ENCODE measurements at places on chromosomes 11 and 22. TPM values are rescaled to one million over a fixed set of nuclear protein-coding genes. Genes with fewer than 3 reads are reported as not detected.
A peak's percentile ranks its signal among the peaks of the same experiment; 100 is the strongest.

- H3K4me3 ChIP-seq: no peak overlapping the region
- H3K27ac ChIP-seq: no peak overlapping the region
- H3K27me3 ChIP-seq: peaks cover 5% of the 10 kb centered on the region
- DNase-seq: no peak
Observed at GRCh38 chr22:44458044-44459020, 39.7 kb downstream of the RTL6 start.

DNA sequence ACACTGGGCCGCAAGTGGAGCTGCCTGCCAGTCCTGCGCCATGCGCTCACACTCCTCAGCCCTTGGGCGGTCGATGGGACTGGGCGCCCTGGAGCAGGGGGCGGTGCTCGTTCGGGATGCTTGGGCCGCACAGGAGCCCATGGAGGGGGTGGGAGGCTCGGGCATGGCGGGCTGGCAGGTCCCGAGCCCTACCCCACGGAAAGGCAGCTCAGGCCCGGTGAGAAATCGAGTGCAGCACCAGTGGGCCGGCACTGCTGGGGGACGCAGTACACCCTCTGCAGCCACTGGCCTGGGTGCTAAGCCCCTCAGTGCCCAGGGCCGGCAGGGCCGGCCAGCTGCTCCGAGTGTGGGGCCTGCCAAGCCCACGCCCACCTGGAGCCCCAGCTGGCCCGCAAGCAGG lies 328.7 kb upstream of the LRRC4C start:
- H3K36me3 ChIP-seq: peaks cover 4% of the 10 kb centered on the region
- no peaks in the 10 kb centered on the region for H3K4me1 ChIP-seq
- H3K27me3 ChIP-seq: peaks cover 2% of the 10 kb centered on the region
- no peak overlapping the region for H3K27ac ChIP-seq
- H3K4me3 ChIP-seq: no peak overlapping the region

The FOLR2 gene
- total RNA-seq: not detected

GRCh38 chr11:69978841-69979614 lies 99.1 kb upstream of the ANO1 start:
- H3K4me3 ChIP-seq: no peak overlapping the region
- no peak for DNase-seq
- H3K27ac ChIP-seq: no peak overlapping the region
- peaks cover 9% of the 10 kb centered on the region for H3K27me3 ChIP-seq

- no peak for DNase-seq
- no peak overlapping the region for H3K27ac ChIP-seq
- H3K4me1 ChIP-seq: peaks cover 4% of the 10 kb centered on the region
- no peaks in the 10 kb centered on the region for H3K36me3 ChIP-seq
Observed at GRCh38 chr22:38298312-38299005, 18.8 kb downstream of the CSNK1E start.

DNA sequence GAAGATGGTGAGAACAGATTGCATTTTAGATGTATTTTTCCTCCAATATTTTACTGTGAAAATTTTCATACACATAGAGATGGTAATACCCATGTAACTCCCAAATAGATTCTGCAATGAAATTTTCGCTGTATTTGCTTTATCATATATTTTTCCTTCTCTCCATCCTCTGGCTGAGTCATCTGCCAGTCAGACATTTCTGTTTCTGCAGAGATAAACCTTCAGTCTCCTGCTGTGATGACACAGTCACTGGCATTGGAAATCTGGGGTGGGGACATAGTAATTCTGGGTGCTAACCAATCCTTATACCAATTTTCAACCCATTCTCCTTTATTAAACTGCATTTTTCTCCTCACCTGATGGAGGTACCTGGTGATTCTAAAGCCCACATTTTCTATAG lies 33.7 kb downstream of the SVIP start:
- H3K36me3 ChIP-seq: no peaks in the 10 kb centered on the region
- peaks cover 15% of the 10 kb centered on the region for H3K27me3 ChIP-seq
- H3K4me3 ChIP-seq: peak overlapping the region; percentile 48
- peaks cover 82% of the 10 kb centered on the region for H3K4me1 ChIP-seq

The ARHGEF17 gene
- total RNA-seq: 43.3 TPM

- H3K27me3 ChIP-seq: peaks cover 2% of the 10 kb centered on the region
- H3K27ac ChIP-seq: no peak overlapping the region
- H3K4me1 ChIP-seq: no peaks in the 10 kb centered on the region
- DNase-seq: no peak
Observed at GRCh38 chr11:118417801-118418200, 16.4 kb downstream of the ATP5MG start.

GRCh38 chr11:100876815-100877520 lies 189.9 kb downstream of the ARHGAP42 start:
- peaks cover 9% of the 10 kb centered on the region for H3K4me1 ChIP-seq
- no peak for DNase-seq
- H3K36me3 ChIP-seq: peaks cover 9% of the 10 kb centered on the region
- H3K27me3 ChIP-seq: no peaks in the 10 kb centered on the region
- H3K27ac ChIP-seq: peak overlapping the region; percentile 7
- peak overlapping the region; percentile 21 for H3K4me3 ChIP-seq

- H3K27ac ChIP-seq: peak overlapping the region; percentile 95
- peak; percentile 79 for DNase-seq
- H3K36me3 ChIP-seq: no peaks in the 10 kb centered on the region
- H3K27me3 ChIP-seq: peaks cover 6% of the 10 kb centered on the region
Observed at GRCh38 chr11:61949169-61950034, 749 bp upstream of the BEST1 start.

The CYB5R3 gene
- total RNA-seq: 148 TPM

GRCh38 chr22:29772170-29772641 lies 5.0 kb downstream of the UQCR10 start:
- H3K36me3 ChIP-seq: no peaks in the 10 kb centered on the region
- H3K27ac ChIP-seq: peak overlapping the region; percentile 62
- peaks cover 5% of the 10 kb centered on the region for H3K27me3 ChIP-seq
- H3K4me3 ChIP-seq: no peak overlapping the region
- peaks cover 8% of the 10 kb centered on the region for H3K4me1 ChIP-seq

- H3K4me1 ChIP-seq: peaks cover 10% of the 10 kb centered on the region
- H3K4me3 ChIP-seq: no peak overlapping the region
- H3K27me3 ChIP-seq: peaks cover 2% of the 10 kb centered on the region
- no peak overlapping the region for H3K27ac ChIP-seq
- no peaks in the 10 kb centered on the region for H3K36me3 ChIP-seq
Observed at GRCh38 chr11:41446107-41446506, 13.3 kb downstream of the LRRC4C start.

The ENTHD1 gene
- total RNA-seq: not detected

DNA sequence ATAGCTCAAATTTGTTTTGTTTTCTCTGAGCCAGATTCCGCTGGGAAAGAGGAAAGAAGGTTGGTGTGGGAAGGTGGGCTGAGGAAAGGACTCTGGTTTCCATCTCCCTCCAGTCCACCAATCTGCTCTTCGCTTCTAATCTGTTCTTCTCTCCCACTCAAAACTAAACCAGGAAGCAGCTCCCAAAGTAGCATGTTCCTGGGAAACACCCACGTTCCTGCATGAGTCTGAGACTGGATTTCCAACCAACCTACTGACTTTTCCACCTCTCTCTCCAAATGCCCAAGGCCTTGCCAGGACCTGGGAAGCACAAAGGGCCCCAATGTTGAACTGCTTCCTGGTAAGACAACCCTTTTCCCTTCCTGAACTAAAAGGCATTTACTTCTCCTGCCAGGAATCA lies 110.2 kb downstream of the WT1 start:
- no peaks in the 10 kb centered on the region for H3K27me3 ChIP-seq
- H3K4me1 ChIP-seq: no peaks in the 10 kb centered on the region
- no peak for DNase-seq
- H3K4me3 ChIP-seq: no peak overlapping the region
- no peaks in the 10 kb centered on the region for H3K36me3 ChIP-seq

DNA sequence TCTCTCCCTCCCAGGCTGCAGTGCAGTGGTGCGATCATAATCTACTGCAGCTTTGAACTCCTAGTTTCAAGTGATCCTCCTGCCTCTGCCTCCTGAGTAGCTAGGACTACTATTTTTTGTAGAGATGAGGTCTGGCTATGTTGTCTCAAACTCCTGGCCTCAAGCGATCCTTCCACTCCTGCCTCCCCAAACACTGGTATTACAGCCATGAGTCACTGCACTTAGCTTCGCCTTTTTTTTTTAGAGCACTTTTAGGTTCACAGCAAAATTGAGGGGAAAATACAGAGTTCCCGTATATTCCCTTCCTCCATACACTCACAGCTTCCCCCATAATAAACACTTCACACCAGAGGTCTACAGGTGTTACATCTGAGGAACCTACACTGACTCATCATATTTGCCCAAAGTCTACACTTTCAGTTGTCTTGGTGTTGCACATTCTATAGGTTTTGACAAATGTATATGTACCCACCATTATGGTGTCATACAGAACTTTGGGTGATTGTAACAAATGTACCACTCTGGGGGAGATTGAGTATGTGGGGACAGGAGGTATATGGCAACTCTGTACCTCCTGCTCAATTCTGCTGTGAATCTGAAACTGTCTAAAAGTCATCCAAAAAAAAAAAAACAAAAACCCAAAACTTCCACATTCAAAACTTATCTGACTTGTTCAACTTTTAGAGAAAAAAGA lies 11.3 kb upstream of the SLC37A4 start:
- no peak for DNase-seq
- no peaks in the 10 kb centered on the region for H3K4me1 ChIP-seq
- peaks cover 2% of the 10 kb centered on the region for H3K27me3 ChIP-seq
- no peaks in the 10 kb centered on the region for H3K36me3 ChIP-seq
- peak overlapping the region; percentile 36 for H3K4me3 ChIP-seq
- no peak overlapping the region for H3K27ac ChIP-seq

The TMEM45B gene
- total RNA-seq: 0.37 TPM

DNA sequence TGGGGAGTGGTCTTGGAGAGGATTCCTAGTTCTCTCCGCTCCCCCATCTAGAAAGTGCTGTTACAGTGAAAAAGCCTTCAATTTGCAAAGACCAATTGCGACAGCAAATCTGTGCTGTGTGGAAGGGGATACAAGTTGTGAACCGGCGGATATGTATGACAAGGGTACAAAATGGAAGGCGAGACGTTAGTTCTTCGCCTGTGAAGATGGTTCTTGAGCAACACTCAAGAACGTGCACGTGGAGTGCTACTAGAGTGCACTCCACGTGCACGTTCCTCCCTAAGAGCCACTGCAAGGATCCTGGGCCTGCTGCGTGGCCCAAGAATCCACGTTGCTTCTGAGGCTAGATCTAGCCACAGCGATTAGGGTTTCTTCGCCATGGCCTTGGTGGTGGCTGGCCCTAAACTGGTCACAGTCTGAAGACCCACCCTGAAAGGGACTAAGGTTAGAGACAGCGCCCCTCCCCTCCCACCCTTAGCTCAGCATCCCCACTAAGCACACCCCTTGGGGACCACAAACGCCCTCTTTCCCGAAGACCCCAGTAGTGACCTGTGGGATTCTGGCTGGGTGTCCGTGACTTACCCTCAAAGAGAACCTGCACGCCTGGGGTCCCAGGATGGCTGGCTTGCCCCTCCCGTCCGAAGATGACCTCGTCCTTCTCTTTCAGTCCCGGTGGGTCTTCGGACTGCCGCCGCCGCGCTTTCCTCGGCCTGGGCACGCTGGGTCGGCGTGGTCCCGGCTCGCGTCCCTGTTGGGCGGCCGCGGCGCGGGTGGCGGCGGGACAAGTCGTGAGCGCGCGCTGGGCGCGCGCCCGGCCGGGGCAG lies 519 bp upstream of the PDE3B start:
- H3K27me3 ChIP-seq: peaks cover 5% of the 10 kb centered on the region
- peak overlapping the region; percentile 69 for H3K4me3 ChIP-seq
- H3K27ac ChIP-seq: no peak overlapping the region
- peaks cover 4% of the 10 kb centered on the region for H3K36me3 ChIP-seq

- no peak overlapping the region for H3K27ac ChIP-seq
- no peaks in the 10 kb centered on the region for H3K4me1 ChIP-seq
- H3K36me3 ChIP-seq: no peaks in the 10 kb centered on the region
- no peaks in the 10 kb centered on the region for H3K27me3 ChIP-seq
- no peak for DNase-seq
Observed at GRCh38 chr11:90204832-90205646, 17.8 kb downstream of the CHORDC1 start.

DNA sequence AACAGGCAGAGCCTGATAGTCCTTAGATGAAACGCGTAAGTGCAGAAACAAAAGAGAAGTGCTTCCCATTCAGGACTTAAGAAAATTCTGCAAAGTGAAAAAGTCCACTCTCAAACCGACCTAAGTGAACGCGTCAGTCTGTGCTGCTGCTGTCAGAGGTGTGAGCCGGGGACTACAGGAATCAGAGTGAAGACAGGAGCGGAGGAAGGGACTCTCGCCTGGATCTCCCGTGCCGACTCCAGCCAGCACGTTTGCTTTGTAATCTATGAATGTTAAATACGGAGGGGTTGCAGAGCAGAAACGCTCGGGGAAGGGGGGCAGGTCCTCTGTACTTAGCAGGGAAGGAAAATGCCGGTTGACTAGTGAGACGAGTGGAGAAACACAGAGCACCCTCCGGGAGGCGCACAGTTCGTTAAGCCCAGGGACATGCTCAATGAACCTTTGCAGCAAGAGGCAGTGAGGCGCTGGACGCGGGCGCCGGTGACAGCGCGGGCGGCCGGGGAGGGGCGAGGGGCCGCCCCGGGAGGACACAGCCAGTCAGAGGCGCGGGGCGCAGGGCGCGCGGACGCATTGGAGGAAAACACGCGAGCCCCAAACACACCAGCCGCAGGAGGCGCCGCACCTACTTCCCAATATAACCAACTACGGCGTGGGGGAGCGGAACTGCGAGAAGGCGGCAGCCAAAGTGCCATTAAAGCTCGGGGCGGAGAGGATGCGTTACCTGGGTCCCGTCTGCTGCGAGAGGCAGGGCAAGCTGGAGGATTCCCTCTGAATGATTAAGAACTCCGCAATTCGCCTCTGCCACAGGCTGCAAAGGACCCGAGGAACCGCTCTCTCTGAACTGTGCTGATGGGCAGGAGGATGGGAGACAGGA lies at the start of gene CNTN5:
Gene CNTN5 (plus strand): TSS at position 598 of the 874 bp plus-strand sequence.
- H3K27me3 ChIP-seq: no peaks in the 10 kb centered on the region
- peak; percentile 75 for DNase-seq
- peak within 1 kb of the TSS; percentile 98 for H3K4me3 ChIP-seq
- no peaks in the 10 kb centered on the region for H3K36me3 ChIP-seq

The VWA5A gene
- 2.6 TPM for total RNA-seq

DNA sequence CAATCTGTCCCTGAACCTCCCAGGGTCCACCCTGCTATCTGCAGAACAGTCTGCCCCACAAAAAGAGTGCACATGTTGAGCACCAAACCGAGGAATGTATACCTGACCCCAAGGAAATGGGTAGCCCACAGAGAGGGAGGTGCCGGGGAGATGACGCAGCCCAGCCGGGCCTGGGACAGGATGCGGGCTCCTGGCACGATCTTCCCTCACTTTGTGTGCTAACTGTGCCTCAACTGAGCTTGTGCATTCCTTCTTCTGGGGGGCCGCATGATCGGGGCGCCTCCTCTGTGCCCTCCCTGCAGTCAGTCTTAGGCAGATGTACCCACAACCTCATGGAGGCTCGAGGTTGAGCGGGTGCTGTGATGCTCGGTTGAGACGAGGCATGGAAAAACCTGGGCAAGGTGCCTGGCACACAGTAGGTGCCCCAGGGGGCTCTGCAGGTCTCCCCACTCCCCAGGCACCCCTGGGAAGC lies 2.4 kb downstream of the GAS2L1 start:
- DNase-seq: no peak
- no peak overlapping the region for H3K27ac ChIP-seq
- H3K36me3 ChIP-seq: no peaks in the 10 kb centered on the region
- no peak overlapping the region for H3K4me3 ChIP-seq

GRCh38 chr11:129392995-129393394 lies 17.3 kb downstream of the BARX2 start:
- H3K27me3 ChIP-seq: peaks cover 1% of the 10 kb centered on the region
- peaks cover 10% of the 10 kb centered on the region for H3K4me1 ChIP-seq
- no peak for DNase-seq
- no peak overlapping the region for H3K27ac ChIP-seq
- H3K4me3 ChIP-seq: no peak overlapping the region
